Activated CD4-positive, alpha-beta T cell treated with anti-CD3 and anti-CD28 coated beads for 36 hours (primary cell): ENCODE measurements at places on chromosomes 3 and 15. TPM values are rescaled to one million over a fixed set of nuclear protein-coding genes. Genes with fewer than 3 reads are reported as not detected.

TRPM1 gene
- not detected for total RNA-seq

MAGEL2 gene
- not detected for total RNA-seq

PARP9 gene
- total RNA-seq, result 46.0 TPM

ARL13B gene
- 8.7 TPM for total RNA-seq

PPP2R3A gene
- total RNA-seq, result 0.18 TPM

PATL2 gene
- 14.1 TPM for total RNA-seq

UCN2 gene
- total RNA-seq, result not detected

PRTG gene
- not detected for total RNA-seq

KLHL25 gene
- 4.9 TPM for total RNA-seq

GRCh38 chr3:12178091-12178820 is 19.5 kb upstream of the TIMP4 start:
- DNase-seq, result no peak

DNA sequence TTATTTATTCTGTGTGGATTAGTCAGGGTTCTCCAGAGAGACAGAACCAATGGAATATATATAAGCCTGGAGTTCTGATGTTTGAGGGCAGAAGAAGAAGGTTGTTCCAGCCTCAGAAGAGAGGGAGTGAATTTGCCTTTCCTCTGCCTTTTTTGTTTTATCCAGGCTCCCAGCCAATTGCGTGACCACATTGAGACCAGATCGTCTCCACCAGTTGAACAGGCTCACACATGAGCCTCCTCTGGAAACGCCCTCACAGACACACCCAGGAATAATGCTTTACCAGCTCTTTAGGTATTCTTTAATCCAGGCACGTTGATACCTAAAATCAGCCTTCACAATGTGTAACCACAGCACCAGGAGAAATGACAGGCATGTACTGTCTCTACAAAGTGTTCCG is 923.1 kb downstream of the TBL1XR1 start:
- no peak for DNase-seq

DNA sequence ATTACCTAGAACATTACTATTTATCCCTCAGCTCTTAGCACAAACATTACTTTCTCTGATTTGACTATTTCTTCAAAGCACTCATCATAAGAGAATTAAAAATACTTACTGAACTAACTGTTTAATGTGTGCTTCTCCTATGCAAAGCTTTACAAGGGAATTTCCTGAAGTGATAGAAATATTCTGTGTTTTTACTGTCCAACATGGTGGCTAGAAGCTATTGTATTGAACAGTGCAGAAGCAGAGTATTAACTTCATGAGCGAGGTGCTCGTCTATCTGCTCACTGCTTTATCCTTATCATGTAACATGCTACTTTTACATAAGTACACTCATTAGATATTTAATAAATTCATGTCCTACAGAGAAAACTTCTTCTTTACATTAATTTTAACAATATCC is 239.1 kb downstream of the ISL2 start:
- DNase-seq, result no peak

DNA sequence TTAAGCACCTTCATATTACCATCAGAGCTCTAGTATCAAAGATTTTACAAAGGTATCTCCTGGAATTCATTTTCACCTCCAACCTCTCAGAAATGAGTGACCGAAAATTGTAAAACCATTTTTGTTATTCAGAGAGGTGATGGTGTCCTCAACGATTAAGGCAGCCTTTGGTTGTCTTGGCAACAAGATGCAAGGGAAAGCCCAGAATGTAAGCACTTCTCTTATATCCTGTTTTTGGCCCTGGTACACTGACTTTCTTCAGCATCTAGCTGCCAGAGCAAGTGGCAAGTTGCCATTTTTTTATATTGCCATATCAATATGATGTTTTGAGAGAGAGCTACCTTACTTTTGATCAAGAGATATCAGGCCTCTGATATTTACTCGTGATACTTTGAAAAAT is 384.9 kb upstream of the NECTIN3 start:
- DNase-seq, result no peak

GRCh38 chr15:25670621-25671020 is 192.5 kb downstream of the ATP10A start:
- no peak for DNase-seq

- no peak for DNase-seq
Measured at GRCh38 chr15:93973287-93973686, 258.1 kb upstream of the MCTP2 start.

DNA sequence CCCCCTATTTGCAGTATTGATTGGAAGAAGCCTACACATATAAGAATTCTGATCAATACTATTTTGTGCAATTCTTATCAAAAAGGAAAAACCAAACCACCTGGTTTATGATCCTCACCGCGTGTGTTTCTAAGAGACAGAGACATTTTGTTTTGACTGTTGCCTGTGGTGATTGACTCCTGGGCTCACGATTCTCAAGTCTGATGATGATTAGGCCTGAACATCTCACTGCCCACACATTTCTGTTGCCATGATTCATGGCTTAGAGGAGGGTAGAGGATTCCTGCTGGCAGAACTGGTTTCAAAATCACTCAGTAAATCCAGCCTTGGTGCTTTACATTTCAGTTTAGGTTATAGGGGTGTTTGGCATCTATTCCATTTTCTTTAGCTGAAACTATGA is 88.3 kb upstream of the UBE3A start:
- DNase-seq, result no peak

- DNase-seq, result no peak
Measured at GRCh38 chr3:187210091-187210490, 12.8 kb downstream of the RTP1 start.

DNA sequence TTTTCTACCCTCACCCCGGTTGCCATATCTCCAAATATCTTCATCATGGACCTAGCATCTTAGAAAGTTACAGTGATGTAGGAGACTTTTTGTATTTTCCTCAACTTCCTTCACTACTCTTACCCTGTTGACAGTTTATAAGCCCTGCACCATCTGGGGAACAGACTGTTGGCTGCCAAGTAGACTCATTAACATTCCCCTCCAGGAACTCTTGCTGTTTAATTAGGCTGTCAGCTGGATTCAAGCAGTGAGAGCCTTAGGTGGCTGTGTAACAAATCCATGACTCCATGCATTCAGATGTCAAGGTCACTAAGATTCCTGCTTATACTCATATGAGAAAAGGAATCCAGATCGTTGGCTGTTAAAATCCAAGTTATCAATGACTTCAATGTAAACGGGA is 198.3 kb downstream of the NAALADL2 start:
- no peak for DNase-seq

DNA sequence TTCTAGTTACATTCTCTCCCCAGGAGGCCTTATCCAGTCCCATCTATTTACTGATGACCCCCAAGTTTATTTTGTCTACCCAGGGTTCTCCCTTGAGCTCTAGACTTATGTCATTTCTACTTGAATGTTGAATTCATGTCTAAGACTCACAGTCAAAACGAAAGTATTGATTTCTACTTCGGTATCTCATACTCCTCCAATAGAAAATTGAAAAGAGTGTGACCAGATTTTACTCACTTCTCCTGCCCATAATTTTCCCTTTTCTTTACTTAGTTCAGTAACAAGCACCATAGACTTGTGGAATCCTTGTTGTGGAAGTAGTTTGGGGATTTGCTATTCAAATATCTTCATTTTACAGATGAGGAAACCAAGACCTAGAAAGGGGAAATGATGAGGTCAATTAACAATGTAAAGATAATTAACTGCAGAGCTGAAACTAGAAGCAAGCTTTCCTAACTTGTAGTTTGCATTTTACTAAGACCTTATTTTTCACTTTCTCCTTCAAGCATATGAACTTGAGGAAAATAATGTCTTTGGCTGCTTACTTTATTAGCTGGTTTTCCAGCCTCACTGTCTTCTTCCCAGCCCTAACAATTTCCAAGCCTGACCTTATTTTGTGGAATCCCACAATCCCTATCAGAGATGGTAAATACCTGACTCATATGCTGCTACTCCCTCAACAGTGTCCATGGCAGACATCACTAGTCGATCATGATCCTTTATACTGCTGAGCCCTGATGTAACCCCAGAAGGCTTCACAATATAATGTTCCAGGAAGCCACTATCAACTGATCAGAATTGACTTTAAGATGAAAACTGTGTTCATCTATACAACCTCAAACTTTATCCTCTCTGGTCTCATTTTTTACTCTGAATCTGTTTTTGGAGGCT is 123.9 kb upstream of the AGBL1 start:
- DNase-seq, result no peak

DNA sequence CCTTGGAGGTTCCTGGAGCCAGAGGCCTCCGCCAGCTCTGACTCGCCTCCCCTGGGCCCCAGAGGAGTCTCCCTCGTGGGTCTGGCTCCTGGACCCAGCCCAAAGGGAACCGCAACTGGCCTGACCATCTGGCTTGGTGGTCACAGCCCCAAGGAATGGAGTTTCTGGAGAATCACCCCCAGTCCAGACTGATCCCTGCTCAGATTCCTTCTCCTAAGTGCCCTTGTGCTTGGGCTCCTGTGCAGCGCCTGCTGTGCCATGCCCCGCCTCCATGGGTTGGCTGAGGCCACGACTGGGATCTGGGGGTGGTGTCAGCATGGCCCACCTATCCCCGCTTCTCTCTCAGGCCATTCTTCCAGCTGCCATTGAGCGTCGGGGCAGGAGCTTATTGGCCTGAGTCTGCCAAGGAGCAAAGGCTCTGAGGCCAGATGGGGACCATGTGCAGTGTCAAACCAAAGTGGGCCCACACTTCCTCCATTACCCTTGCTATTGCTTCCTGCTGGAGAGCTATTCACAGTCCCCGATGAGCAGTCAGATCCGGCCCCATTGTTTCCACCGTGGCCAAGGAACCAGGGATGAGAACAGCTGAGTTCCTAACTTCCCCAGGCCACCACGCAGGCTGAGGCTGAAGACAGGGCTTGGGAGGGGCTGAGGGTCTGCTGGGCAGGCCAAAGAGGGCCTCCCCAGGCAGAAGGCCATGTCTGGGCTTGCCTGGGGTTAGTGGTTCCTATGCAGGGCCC is 19.0 kb downstream of the CSPG4 start:
- DNase-seq, result no peak

DNA sequence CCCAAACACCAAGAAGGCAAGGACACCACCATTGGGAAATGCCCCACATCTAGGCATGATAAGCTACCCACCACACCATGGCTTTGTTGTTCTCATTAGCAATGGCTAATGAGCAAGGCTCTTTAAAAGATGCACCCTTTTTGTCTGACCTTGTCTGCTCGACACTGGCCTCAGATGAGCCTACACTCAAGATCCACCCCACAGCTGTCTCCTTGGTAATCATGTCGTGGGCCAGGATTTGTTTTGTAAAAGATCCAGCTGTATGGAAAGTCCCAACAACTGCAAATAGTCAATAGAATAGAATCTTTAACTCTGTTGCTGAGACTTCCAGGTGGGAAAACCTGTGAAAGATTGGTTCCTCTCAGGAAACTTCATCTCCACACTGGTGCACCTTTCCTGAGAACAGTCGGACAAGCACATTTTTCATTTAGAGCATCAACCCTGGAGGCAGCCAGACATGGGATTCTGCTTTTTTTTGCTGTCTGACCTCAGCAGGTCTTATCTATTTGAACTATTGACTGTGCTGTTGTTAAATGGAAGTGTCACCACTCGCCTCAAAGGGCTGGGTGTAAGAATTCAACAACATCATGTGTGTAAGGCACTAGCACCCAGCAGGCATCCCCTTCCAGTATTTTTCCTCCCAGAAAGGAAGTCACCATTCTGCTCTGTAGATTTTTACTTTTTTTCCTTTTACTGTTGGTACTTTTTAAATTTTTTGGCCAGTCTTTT is 35.5 kb downstream of the DUT start:
- DNase-seq, result no peak
